ENCODE measurements at places on chromosomes 3 and 15.

GRCh38 chr3:36965440-36965839, 20.6 kb upstream of the TRANK1 start:
- DNase-seq = no peak

DNA sequence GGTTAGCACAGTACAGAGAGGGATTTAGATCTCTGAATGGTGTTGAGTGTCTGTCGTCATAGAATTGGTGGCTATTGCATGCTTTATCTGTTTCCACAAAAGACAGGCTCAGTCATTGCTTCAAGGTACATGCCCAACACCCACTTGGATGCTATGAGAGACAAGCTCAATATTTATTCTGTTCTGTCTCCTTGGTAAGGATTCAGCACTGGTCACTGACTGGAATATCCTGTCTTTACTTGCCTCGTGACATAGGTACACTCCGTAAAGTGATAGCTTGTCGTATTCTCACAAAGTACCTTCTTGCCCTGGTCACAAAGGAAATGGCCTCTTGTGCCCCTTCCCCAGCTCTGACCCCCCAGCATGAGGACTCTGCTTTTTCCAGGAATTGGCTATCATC, 72.8 kb upstream of the CTNNB1 start:
- DNase-seq = no peak

GRCh38 chr3:157265931-157266330, 106.0 kb upstream of the CCNL1 start:
- no peak for DNase-seq

- DNase-seq = no peak
These were observed 140.1 kb downstream of the CHSY1 start for GRCh38 chr15:101111570-101112262.

GRCh38 chr3:27165321-27165721, 203.9 kb downstream of the NEK10 start:
- peak; percentile 69 for DNase-seq

DNA sequence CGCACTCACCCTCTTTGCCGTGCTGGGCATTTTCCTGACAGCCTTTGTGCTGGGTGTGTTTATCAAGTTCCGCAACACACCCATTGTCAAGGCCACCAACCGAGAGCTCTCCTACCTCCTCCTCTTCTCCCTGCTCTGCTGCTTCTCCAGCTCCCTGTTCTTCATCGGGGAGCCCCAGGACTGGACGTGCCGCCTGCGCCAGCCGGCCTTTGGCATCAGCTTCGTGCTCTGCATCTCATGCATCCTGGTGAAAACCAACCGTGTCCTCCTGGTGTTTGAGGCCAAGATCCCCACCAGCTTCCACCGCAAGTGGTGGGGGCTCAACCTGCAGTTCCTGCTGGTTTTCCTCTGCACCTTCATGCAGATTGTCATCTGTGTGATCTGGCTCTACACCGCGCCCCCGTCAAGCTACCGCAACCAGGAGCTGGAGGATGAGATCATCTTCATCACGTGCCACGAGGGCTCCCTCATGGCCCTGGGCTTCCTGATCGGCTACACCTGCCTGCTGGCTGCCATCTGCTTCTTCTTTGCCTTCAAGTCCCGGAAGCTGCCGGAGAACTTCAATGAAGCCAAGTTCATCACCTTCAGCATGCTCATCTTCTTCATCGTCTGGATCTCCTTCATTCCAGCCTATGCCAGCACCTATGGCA, 41.1 kb upstream of the CSTA start:
- DNase-seq = no peak

- no peak for DNase-seq
These were observed 60.2 kb downstream of the VPS8 start for GRCh38 chr3:184872200-184872599.

GRCh38 chr3:20064796-20065564, 24.7 kb downstream of the KAT2B start:
- DNase-seq = no peak

- DNase-seq = no peak
These were observed 22.1 kb downstream of the AGBL1 start for GRCh38 chr15:86101818-86102217.

- peak; percentile 73 for DNase-seq
These were observed 1.3 kb upstream of the TRIM59 start for GRCh38 chr3:160450846-160451245.

- no peak for DNase-seq
These were observed 49.2 kb downstream of the MBNL1 start for GRCh38 chr3:152317956-152318355.

DNA sequence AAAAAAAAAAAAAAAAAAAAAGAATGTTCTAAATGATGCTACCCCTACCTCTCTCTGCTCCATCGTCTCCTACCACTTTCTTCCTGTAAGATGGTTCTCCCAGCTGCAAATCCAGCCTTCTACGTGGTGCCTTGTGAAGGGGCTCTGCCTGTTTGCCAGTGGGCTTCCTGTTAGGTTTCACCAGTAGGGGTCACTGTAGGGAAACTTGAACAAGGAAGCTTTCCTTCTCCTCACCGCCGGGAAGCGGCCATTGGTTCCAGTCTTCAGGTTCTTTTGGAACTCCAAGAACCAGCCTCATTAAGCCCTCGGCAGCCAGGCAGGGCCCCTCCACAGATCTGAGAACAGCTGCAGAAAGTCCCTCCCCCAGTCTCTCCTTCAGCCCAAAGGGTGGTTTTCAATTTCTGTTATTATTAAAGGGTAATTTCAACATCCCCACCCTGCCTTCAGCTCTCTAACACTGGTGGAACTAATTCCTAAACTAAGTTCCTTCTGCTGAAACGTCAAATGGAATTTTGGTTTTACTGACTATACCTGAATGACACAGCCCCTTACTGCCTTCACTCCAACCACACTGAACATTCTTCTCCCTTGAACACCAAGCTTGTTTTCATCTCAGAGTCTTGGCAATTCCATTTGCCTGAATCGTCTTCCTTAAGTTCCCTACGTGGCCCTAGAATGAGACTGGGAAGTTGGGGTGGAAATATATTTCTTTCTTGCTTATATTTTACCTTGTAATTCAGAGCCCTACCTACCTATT, 13.5 kb downstream of the MCCC1 start:
- no peak for DNase-seq

DNA sequence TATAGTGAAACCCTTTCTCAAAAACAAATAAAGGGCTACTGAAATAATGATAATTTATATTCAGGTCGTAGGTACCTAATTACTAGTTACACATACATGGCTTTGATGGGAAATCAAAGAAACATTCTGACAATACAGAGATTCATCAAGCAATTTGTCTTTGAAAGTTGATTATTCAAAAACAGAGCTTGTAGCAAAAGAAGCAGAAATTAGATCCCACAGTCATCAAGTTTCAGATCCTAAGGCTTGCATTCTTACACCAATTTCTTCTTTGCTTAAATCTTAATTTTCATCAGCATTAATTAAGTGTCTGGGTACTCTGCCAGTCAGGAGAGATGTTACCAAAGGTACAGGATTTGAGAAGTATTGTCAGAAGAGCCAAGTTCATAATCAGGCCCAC, 1.5 kb upstream of the HEXA start:
- no peak for DNase-seq

DNA sequence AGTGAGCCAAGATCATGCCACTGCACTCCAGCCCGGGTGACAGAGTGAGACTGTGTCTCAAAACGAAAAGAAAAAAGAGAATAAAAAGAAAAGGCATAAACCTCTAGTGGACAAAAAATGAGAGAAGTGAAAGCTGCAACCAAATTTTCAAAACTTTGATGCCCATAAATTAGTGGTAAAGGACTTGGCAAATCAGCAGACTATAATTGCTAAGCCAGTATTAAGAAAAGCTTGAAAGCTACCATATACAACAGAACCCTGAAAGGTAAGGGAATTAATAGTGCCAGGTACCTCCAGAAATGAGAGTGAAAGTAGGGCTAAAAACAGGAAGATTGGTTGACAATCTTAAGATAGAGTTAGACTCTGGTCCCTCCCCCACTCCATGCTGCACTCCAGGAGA, 32.9 kb upstream of the SLC22A13 start:
- DNase-seq = no peak

DNA sequence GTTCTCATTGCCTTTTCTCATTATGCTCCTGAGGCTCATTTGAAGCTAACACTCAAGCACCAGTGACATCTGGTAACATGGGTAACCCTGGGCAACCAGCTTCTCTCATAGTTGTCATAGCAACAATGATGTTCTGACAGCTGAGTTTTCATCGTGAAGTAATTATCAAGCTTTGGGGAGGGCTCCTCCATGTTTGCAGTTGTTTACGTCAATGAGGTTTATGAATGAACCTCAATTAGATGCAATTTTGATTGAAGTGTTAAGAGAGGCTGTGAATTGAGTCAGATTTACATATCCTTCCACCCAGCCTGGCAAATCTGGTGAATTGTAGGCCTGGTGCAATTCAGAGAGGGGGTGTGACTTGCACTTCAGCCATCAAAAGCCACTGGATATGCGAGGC, 119.3 kb upstream of the CHD2 start:
- no peak for DNase-seq

GRCh38 chr3:139647866-139648435, 29.8 kb downstream of the NMNAT3 start:
- DNase-seq = no peak

DNA sequence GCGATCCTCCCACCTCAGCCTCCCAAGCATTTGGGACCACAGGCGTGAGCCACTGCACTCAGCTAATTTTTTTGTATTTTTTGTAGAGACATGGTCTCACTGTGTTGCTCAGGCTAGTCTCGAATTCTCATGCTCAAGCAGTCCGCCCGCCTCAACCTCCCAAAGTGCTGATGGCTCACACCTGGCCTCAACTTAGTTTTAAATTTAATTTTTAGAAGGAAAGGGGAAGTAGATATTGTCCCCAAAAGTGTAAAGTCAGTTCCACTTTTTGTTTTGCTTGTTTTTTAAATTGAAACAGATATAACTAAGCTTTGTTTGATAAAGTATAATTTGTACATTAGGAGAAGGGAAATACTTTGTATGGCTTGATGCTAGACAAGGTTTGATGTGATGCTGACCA, 31.3 kb upstream of the NFKBIZ start:
- no peak for DNase-seq

DNA sequence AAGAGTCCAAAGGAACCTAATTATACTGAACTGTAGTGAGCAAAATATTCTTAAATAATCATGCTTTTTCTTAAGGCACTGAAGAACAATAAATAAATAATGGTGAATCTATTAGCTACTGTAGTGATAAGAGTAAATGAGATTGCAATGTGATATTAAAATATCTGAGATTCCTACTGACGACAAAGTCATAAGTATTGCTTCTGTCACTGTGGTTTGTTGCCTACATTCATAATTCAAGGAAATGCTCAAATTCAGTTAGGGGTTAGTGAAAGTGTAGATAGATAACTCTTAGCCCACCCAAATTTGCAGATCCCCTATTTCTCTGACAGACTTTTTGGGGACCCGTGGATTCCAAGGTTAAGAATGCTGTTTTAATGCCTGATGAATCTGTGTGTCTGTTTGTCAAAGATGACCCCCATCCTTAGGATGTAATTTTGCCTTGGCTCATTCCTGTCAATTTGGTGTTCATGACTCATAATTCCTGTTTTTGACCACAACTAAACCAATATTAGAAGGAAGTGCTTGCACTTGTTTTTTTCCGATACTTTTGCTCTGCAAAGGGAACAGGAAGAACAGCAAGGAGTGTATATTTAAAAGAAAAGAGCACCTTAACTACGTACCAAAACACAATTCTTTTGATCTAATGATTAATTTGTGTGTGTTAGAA, 86.7 kb downstream of the MAGI1 start:
- no peak for DNase-seq

DNA sequence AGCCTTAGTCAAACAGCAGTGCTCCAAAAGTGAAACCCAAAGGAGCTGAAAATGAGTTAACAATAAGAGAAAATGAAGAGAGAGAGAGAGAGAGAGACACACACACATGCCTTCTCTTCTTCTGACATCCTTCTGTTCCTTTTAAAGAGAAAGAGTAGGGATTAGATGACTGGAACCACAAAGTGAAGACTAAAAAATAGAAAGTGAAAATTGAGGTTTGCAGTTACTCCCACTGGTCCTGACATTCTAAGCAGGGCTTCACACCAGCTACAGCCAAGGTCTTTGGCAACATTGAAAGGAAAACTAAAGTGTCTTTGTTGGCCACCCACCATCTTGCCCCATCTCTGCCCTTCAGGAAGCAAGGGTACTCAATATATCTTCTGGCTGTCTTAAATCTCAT, 59.2 kb downstream of the USP50 start:
- DNase-seq = no peak

DNA sequence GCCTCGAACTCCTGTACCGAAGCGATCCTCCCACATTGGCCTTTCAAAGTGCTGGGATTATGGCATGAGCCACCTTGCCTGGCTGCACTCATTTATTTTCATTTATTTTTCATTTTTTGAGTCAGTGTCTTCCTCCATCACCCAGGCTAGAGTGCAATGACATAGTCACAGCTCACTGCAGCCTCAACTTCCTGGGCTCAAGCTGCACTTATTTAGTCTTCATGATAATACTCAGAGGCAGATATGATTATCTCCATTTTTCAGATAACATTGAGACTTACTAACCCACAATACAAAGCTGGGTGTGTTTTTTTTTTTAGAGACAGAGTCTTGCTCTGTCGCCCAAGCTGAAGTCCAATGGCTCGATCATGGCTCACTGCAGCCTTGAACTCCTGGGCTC, 10.0 kb downstream of the PRKCI start:
- no peak for DNase-seq

DNA sequence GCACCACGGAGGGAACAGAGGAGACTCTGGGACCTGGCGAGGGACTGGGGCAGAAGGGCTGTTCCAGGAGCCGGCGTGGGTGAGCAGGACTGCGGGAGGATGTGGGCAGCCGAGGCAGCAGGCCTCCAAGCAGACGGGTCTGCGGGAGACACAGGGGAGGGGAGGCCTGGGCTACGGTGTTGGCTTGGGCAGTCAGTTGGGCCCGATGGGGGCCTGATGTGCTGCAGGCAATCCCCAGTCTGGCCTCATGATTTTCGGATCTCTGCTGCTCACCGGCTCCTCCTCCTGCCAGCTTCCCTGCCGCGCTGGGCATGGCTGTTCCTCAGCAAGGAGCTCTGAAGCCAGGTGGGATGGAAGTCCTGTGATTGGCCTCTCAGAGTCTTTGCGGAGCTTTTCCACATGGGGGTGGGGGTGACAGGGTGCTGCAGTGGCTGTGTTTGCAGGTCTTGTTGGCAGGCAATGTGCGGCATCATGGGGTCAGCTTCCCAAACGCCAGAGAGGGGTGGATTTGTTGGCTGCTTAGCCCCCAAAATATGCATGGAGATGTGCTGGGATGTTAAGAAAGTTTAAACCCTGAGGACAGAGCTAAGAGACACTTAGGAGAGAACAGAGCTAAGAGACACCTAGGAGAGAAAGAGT, 19.3 kb downstream of the MINAR1 start:
- DNase-seq = no peak

DNA sequence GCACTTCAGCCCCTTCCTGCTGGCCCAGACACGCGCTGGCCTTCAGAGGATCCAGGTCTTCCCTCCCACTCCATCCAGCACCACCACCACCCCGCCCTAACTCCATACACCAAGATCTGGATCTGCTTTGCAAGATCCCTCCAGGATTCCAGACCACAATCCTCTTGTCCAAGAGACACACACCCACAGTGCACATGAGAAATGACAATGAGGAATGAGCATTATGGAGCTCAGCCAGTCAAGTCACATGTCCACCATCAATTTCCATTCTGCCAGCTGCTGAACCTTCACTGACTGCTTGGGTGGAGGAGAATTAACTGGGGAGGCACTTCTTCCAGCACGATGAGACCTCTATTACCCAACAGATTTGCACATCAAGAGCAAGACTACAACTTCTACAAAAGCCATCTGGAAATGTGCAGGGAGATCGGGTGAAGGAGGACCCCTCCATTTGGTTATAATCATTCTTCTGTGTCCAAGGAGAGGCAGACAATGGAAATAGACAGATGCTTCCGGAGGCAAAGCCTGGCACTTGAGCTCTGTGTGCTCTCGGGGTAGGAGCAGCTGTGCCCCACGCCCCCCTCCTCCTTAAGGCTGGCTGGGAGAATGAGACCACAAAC, 12.3 kb upstream of the SPATA12 start:
- DNase-seq = peak; percentile 19

All from skeletal muscle cell (primary cell).